ENCODE measurements at places on chromosomes 1 and 21.

DNA sequence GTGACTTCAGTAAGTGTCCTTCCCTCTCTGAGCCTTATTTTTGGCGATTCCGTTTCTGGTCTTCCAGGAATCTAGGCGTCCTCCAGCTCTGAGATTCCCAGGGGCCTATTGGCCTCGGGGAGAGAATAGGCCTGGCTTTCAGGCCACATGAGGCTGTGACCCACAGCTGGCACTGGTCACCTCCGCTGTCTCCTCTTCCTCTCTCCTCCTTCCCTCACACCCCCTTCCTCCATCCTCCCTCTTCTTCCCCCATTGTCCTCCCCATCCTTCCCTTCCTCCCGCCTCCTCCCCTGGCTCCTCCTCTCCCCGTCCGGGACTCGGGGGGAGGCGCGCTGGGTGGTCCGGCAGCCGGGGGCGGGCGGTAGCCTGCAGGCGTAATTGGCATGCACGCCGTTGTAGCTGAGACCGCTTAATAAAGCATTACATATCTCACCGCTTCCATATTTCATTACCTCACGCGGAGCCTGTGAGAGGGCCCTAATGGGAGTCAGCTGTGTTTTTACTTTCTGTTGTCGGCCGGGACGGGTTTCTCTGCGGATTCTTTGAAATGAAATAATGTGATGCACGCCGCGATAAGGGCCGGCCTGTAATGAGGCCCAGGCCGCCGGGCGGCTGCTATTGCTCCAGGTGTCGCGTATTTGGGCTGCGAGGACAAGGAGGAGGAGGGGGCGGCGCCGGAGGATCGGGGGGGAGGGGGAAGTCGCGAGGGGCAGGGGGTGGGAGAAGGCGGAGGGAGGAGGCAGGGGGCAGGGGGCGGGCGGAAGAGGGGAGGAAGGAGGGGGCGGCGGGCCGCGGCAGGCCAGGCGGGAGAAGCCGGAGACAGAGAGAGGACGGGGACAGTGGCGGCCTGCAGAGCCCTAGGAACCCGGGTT is 95.3 kb downstream of the FOXD2 start:
- no peak overlapping the region for H3K27ac ChIP-seq
- H3K36me3 ChIP-seq = peaks cover 9% of the 10 kb centered on the region
- H3K4me1 ChIP-seq = peaks cover 13% of the 10 kb centered on the region
- peak overlapping the region; percentile 84 for H3K4me3 ChIP-seq
- peaks cover 63% of the 10 kb centered on the region for H3K27me3 ChIP-seq
- no peak for DNase-seq

DNA sequence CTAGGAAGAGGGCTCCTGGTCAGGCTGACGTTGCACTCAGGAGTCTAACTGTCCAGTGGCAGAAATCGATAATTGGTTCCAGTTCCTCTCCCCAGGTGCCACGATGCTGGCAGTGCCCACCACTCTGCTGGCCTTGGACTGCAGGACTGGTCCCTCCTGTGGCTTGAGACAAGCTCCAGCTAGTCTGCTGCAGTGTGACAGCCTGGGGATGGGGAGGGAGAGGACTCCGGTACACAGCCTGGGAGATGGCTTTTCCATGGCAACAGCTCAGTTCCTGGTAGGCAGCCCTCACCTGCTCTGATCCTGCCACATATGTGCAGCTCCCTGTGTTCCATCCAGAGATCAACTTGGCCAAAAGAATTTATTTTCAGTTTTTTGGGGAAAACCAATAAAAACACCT is 239.3 kb downstream of the KCNJ6 start:
- no peak overlapping the region for H3K4me3 ChIP-seq
- H3K4me1 ChIP-seq = peaks cover 3% of the 10 kb centered on the region
- H3K27me3 ChIP-seq = peaks cover 60% of the 10 kb centered on the region
- peaks cover 6% of the 10 kb centered on the region for H3K36me3 ChIP-seq
- no peak overlapping the region for H3K27ac ChIP-seq

- H3K36me3 ChIP-seq = peaks cover 5% of the 10 kb centered on the region
- DNase-seq = no peak
- H3K4me3 ChIP-seq = no peak overlapping the region
- no peak overlapping the region for H3K27ac ChIP-seq
Observed at GRCh38 chr1:41033272-41033671, 11.7 kb upstream of the SLFNL1 start.

- H3K4me3 ChIP-seq = no peak overlapping the region
- no peak overlapping the region for H3K27ac ChIP-seq
- peaks cover 7% of the 10 kb centered on the region for H3K27me3 ChIP-seq
- no peak for DNase-seq
- peaks cover 7% of the 10 kb centered on the region for H3K4me1 ChIP-seq
Observed at GRCh38 chr1:6427441-6428390, 3.1 kb downstream of the ESPN start.

- no peaks in the 10 kb centered on the region for H3K27me3 ChIP-seq
- DNase-seq = no peak
- H3K4me1 ChIP-seq = peaks cover 10% of the 10 kb centered on the region
- no peak overlapping the region for H3K4me3 ChIP-seq
- no peaks in the 10 kb centered on the region for H3K36me3 ChIP-seq
- no peak overlapping the region for H3K27ac ChIP-seq
Observed at GRCh38 chr1:200343874-200344273, 66.0 kb downstream of the ZNF281 start.

DNA sequence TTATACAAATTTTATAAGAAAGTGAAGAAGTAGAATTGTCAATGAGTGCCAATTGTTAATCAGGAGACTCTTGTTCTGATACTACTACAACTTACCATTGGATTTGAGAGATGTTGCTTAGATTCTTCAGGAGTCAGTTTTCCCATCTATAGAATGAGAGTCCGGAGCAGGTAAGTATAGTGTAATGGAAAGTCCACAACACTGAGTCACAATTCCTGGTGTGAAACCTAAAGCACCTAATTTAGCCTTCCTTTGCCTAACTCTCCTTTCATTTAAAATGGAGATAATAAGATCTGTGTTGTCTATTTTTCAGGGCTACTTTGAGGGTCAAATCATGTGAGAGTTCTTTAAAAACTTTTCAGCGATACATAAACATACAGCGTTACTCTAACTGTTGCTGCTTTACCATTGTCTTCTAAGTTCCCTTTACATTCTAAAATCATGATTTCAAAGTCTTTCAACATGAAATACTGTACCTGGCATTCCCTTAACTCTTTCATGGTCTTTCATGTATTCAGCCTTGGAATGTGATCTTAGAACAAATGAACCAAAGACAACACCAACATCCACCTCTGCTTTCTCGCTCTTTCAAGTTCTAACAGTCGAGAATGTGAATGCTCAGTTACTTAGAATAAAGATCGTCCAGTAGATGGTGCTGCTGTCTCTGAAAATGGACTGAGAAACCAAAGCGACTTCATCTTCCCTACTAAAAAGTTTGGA is 90.9 kb downstream of the SLC30A10 start:
- H3K4me3 ChIP-seq = no peak overlapping the region
- H3K36me3 ChIP-seq = peaks cover 4% of the 10 kb centered on the region
- no peak overlapping the region for H3K27ac ChIP-seq
- DNase-seq = no peak
- no peaks in the 10 kb centered on the region for H3K4me1 ChIP-seq
- H3K27me3 ChIP-seq = peaks cover 19% of the 10 kb centered on the region

- no peak overlapping the region for H3K4me3 ChIP-seq
- H3K27me3 ChIP-seq = peaks cover 10% of the 10 kb centered on the region
- no peak overlapping the region for H3K27ac ChIP-seq
- no peak for DNase-seq
Observed at GRCh38 chr1:236980673-236981072, 23.6 kb downstream of the MT1HL1 start.

GRCh38 chr21:38831526-38832467 is 26.1 kb downstream of the ETS2 start:
- H3K27ac ChIP-seq = peak overlapping the region; percentile 41
- H3K4me3 ChIP-seq = peak overlapping the region; percentile 1

- no peak overlapping the region for H3K4me3 ChIP-seq
- H3K27ac ChIP-seq = no peak overlapping the region
- DNase-seq = no peak
- peaks cover 3% of the 10 kb centered on the region for H3K4me1 ChIP-seq
Observed at GRCh38 chr1:78132948-78133322, 87.2 kb downstream of the GIPC2 start.

- no peak for DNase-seq
- no peak overlapping the region for H3K27ac ChIP-seq
- H3K36me3 ChIP-seq = peaks cover 2% of the 10 kb centered on the region
- H3K27me3 ChIP-seq = peaks cover 40% of the 10 kb centered on the region
- H3K4me3 ChIP-seq = no peak overlapping the region
Observed at GRCh38 chr1:44531785-44532566, 126.9 kb downstream of the RNF220 start.

GRCh38 chr1:83527987-83528386 is 470.9 kb downstream of the TTLL7 start:
- DNase-seq = no peak
- H3K27me3 ChIP-seq = no peaks in the 10 kb centered on the region
- H3K4me1 ChIP-seq = no peaks in the 10 kb centered on the region
- H3K36me3 ChIP-seq = no peaks in the 10 kb centered on the region
- H3K4me3 ChIP-seq = no peak overlapping the region

Data from T-helper 17 cell (primary cell).